ENCODE measurements at places on chromosomes 1 and 21.

DNA sequence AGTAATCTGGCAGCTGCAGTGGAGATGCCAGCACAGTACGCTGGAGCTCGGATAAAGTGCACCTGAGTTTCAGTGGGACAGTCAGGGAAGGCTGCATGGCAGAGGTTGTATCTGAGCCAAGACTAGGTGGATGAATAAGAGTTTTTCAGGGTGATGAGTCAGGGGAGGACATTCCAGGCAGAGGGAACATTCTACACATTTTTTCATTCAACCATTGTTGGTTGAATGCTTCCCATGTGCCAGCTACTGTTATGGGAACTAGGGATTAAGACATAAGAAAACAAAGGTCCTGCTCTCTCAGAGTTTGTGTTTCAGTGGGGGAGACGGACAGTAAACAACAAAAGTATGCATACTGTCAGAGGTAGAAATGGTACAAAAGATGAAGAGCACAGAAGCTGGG is 5.2 kb downstream of the LEPR start:
- no peak for DNase-seq

- DNase-seq, result no peak
Observed at GRCh38 chr21:36756527-36756926, 57.6 kb downstream of the SIM2 start.

DNA sequence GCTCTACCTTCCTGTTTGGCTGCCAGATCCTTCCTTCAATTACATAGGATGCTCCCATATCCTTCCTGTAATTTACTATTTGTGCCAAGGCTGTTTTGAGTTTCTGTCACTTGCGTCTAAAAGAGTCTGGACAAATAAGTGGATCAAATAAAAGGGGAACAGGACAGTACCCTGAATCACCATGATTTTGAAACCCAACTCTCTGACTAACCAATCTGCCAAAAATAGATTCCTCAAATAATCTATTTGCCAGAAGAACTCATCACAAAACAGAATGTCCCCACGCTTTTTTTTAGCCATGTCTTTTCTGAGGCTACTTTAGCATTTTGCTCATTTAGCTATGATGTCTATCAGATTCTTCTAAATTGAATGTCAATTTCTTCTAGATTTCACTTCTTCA is 392.6 kb downstream of the NTNG1 start:
- no peak for DNase-seq

DNA sequence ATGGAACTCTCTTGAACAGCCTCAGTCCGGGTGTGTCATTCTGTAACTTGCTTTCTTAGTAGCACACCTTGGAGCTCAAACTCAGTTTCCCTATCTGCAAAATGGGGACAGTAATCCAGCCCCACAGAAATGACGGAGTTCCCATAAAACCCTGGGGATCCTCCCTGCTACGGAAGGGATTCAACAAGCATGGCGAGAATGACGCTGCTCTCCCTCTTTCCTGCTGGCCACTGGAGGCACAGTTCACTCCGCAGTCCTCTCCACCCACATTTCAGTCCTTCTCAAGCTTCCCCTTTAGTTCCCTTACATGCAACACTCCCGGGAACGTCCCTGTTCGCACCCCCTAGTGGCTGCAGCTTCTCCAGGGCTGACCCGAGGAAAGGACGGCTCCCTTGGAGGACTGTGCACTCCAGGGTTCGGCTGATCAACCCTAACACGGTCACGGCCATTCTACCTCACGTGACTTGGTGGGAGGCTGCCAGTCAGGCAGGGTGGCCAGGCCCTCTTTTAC is 20.6 kb downstream of the RUNX3 start:
- no peak for DNase-seq

GRCh38 chr1:226403201-226404034 is 4.5 kb downstream of the PARP1 start:
- no peak for DNase-seq

GRCh38 chr1:90712153-90712856 is 4.8 kb downstream of the BARHL2 start:
- DNase-seq, result no peak

DNA sequence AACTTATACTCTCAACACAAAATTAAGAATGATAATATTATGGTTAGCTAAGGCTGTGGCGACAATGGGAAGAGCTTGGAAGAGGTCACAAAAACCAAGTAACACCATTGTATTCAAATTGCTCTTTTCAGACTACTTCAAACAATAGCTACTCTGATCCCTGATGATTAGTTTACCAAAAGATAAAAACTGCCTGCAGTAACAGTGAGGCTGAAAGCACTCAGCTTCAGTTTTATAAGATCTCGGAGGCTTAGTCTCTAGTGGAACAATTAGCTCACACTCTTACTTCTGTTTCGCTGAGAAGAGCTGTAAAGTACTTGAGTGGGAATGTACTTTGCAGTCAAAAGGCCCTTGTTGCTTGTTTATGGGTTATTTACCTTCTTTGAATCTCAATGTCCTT is 278.5 kb downstream of the LRRC7 start:
- DNase-seq, result no peak

DNA sequence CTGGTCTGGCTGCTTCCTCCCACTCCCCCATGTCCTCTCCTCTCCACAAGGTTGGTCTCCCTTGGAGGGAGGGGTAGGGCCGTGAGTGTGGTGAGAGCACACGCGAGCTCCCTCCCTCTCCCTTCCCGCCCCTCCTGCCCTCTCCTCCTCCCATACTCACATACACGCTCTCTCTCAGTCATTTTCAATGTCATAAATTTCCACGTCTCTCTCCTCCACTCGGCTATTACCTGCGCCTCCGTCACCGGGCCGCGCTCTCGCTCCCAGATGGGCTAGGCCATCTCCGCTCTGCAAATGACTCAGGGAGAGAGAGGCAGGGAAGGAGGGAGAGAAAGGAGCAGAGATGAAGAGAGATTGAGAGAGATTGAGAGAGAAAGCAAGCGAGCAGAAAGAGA is 36.7 kb upstream of the DMBX1 start:
- DNase-seq, result no peak

DNA sequence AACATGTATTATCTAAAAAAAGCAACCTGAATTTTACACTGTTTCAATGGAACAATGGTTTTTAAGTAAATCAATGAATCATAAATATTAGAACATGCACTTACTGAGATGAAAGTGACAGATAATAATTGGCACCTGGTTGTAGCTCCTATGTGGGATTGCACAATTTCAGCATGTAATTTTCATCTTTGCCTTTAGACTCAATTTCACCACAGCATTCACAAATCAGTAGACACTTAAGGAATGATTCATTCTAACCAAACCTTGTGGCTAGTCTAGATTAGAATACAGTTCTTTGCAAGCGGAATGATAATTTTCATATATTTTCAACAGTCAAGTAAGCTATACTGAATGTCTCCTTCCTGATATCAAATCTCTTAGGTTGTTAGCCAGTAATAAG is 853.4 kb downstream of the KCNT2 start:
- DNase-seq, result no peak

- DNase-seq, result no peak
Observed at GRCh38 chr1:55399346-55399745, 184.2 kb upstream of the USP24 start.

DNA sequence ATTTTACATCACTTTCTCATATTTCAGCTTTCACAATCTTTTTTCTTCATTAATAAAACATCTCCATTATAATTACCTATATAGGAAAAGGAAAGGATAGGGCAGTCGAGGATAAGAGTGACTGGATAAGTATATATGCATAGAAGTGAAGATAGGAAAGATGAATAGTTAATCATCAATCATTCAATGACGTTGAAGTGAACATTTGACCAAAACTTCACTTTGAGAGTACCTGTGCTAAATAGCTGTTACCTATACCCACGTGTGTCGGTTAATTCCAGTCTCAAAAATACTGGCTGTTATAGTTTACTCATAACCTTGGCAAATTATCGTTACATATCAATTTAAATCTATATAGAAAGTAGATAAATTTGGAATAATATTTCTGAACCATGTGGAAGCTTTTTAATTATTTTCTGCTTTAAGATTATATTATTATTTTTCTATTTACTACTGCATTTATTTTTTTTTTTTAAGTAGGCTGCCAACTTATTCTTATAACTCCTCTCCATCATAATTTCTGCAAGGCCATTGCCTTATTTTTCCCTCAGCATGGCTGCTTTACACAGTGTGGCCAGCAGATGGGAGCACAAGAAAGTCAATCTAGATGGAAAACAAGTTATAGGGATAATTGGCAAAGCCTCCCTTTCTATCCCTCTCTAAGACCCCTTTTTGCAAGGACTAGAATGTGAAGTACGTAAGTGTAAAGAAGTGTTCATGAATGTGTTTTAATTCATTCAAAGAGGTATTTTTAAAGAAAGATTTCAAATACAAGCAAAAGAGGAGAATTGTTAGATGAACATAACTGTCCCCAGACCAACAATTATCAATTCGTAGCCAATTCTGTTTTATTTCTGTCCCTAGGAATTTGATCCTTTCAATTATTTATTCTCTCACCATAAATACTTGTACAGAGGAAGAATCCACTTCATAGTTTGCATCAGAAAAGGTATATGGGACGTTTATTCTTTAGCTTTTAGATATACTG is 290.4 kb downstream of the KCNT2 start:
- no peak for DNase-seq

GRCh38 chr21:37595944-37596343 is 229.4 kb downstream of the DYRK1A start:
- DNase-seq, result no peak

GRCh38 chr21:33015096-33015495 is 10.6 kb upstream of the OLIG2 start:
- DNase-seq, result no peak

DNA sequence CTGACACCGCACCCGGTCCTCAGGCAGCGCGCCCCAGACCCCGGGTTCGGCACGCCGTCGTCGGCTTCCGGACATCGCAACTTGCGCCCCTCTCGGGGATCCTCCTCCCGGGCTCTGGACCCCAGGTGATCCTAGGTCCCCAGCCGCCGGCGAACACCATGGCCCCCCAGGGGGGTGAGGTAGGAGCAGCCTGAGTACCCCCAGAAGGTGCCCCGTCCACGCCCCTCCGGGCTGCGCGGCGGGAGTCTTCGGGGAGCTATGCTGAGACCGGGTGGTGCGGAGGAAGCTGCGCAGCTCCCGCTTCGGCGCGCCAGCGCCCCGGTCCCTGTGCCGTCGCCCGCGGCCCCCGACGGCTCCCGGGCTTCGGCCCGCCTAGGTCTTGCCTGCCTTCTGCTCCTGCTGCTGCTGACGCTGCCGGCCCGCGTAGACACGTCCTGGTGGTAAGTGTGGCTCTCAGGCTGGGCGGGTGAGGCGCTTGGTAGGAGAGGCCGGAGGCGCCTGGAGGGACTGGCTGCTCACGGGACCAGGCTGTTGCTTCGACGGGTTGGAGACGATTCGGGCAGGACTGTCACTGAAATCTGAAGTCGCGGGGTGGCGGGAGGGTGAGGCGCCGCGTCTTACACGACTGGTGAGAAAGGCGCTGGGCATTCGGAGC is 367 bp downstream of the WNT2B start:
- DNase-seq, result no peak

- DNase-seq, result no peak
Observed at GRCh38 chr21:42245331-42246193, 26.6 kb downstream of the ABCG1 start.

- DNase-seq, result no peak
Observed at GRCh38 chr1:80003250-80003649, 996.7 kb upstream of the ADGRL4 start.

GRCh38 chr1:243916160-243916559 is 66.1 kb upstream of the AKT3 start:
- no peak for DNase-seq

DNA sequence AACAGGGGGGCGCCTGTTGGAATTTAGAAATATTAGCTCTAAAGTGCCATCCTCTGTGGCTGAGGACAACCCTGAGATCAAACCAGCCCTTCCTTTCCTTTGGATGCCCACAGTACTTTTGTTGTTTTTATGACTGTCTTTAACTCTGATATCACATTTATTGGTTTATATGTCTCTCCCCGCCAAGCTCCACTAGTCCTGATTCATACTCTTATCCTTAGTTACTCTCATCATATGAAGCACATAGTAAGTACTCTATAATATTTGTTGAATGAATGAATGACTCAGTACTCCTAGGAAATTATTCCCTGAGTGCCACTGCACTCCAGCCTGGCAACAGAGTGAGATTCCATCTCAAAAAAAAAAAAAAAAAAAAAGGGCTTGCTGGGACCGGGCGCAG is 22.6 kb upstream of the NRDC start:
- DNase-seq, result no peak

- no peak for DNase-seq
Observed at GRCh38 chr1:55225228-55225627, 10.1 kb upstream of the USP24 start.

GRCh38 chr1:228734881-228735801 is at the start of gene RHOU:
Gene RHOU (plus strand): TSS chr1:228735479. CDS start chr1:228735743, 264 bp downstream.
- DNase-seq, result peak; percentile 69

DNA sequence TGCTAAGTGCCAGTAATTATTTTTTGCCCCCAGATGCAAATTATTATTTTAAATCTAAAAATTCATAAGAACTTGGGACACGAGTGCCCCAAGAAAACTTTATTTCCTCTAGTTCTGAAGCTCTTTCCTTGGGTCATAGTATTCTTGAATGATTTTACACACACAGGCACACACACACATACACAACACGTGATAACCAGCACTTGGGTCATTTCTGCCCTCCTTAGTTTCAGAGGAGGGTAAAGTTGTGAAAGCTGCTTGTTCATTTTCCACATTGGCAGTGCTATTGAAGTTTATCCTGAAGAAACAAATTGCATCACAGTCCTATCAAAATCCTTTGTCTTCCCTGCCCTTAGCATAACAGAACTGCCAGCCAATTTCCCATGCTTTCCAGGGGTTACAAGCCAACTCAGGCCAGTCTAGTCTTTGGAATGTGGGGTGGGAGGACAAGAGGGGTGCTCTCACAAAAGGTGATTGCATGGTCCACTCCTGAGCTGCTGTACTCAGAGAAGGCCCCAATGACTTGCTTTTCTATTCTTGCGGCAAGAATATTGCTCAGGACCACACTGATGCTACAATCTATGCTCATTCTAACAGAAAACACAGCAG is 98.5 kb upstream of the POGK start:
- DNase-seq, result no peak

DNA sequence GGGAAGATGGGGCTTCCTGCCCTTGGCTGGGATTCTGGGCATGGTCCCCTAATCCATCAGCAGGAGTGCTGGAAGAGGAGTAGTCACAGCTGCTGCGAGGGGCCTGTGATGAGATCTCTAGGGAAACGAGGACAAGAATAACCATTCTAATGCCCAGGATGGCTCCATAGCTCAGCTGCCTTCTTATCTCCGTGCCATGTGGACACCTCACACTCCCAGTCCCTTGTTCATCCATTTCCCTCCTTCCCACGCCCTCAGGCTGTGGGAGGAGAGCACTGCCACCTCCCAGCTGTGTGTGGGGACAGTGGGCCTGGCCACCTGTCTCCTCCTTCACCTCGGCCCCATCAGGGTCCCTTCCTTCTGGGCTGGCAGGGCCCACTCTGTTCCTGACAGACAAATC is 16.1 kb upstream of the ETV3 start:
- no peak for DNase-seq

GRCh38 chr21:41648591-41649031 is 118.2 kb downstream of the RIPK4 start:
- no peak for DNase-seq

Data from stimulated activated CD4-positive, alpha-beta T cell treated with anti-CD3 and anti-CD28 coated beads, Interleukin-2, amount 100 ng/mL, for 48 hours (primary cell).